ENCODE measurements at places on chromosomes 3 and 15.

DNA sequence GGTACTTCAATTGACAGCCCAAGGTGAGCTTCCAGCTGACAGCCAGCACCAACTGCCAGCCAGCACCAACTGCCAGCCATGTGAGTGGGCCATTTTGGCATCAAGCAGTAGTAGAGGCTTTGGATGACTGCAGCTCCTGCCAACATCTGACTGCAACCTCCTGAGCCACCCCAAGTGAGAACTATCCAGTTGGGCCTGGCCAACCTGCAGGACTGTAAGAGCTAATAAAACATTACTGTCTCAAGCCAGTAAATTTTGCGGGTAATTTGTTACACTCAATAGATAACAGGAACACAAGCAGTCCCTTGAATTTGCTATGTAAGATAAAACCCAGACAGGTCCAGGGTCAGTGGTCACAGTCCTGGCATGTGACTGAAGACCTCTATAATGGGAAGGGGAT, 29.7 kb downstream of the EPHB1 start:
- DNase-seq, result no peak

DNA sequence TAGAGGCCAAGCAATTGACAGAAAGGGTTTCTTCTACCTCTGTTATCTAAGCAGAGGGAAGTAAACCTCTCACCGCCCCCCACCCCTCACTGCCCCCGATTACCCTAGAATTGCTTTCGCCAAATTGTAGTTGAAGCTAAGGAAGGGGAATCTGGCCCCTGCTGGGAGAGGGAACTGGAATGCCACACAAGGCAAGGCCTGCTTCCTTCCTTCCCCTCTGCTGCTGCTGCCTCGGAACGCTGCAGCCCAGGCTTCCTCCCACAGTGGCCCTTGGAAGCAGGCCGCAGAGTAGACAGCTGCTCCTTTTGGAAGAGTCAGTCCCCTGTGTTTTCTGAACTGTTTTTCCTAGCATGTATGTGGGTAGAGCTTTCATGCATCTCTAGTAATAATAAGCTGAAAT, 21.6 kb downstream of the RLBP1 start:
- DNase-seq, result no peak

DNA sequence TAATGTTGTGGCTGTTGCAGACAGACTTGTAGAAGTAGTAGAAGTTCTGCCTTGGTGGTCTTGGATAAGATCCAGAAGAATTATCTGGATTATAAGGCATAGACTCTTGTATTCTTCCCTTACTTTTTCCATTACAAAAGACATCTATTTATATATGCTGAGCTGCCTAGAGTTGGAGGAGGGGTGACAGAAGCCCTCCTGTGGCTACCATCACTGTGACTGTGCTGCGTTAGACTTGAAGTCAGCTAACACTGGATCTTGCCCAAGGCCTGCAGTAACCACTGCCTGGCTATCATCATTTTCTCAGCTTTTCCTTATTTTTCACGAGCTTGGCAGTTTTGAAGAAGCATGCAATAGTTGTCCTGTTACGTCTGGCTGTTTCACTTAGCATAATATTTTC, 684.8 kb upstream of the BCHE start:
- DNase-seq, result no peak

- no peak for DNase-seq
Measured at GRCh38 chr3:177037241-177037640, 160.0 kb downstream of the TBL1XR1 start.

- no peak for DNase-seq
Measured at GRCh38 chr3:182696916-182697315, 96.4 kb upstream of the ATP11B start.

- DNase-seq, result no peak
Measured at GRCh38 chr3:90091549-90091948, 984.1 kb downstream of the EPHA3 start.

GRCh38 chr15:94360251-94360685, 128.9 kb downstream of the MCTP2 start:
- DNase-seq, result no peak

- no peak for DNase-seq
Measured at GRCh38 chr3:73530022-73530396, 94.7 kb downstream of the PDZRN3 start.

GRCh38 chr3:104347291-104347690, 1019.4 kb upstream of the ALCAM start:
- no peak for DNase-seq

DNA sequence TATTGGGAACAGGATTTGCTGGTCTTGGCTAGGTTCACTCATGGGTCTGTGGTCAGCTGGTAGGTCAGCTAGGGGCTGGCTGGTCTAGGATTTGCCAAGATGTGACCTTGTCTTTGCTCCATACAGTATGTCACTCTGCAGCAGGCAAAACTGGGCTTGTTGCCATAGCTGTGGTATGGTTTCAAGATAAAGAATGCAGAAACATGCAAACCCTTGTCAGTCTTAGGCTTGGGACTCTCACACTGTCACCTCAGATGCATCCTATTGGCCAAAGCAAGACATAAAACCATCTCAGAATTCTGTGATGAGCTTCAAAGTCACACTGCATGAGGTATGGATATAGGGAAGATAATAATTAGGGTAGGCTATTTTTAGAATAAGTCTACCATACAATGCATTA, 66.6 kb upstream of the TBC1D5 start:
- DNase-seq, result no peak

- DNase-seq, result no peak
Measured at GRCh38 chr15:44296625-44297524, 8.4 kb downstream of the GOLM2 start.

- DNase-seq, result no peak
Measured at GRCh38 chr3:58032186-58032585, 24.0 kb downstream of the FLNB start.

DNA sequence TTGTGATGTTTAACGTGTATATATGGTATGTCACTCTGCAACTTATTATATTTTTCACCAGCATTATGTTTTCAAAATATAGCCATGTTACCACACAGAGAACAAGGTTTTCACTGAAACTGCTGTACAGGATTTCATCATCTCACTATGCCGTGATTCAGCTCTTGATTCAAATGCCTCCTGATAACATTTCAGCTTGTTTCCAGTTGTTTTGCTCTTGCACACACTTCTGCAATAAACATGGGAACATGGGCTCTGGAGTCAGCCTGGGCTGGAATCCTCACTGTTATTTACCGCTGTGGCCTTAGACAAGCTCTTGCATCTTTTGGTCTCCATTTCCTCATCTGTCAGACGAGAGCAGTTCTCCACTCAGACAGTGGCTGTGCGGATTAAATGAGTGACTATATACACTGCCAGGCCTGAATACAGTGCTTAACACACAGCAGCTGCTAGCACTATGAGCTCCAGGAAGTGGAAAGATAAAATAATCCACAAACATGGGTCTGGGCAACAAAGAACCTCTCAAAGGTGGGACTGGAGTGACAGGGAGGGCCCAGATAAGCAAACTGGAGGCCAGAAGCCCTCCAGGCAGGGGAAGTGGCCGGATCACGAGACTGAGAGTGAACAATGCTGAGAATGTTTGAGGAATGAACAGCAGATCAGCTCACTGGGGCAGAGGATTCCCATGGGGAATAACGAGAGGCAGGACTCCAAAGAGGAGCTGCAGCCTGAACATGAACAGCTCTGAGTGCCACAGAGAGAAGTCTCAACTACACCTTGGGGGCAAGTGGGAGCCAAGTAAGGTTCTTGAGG, 17.7 kb downstream of the NTRK3 start:
- no peak for DNase-seq

GRCh38 chr3:140467104-140467577, 210.7 kb upstream of the TRIM42 start:
- no peak for DNase-seq

GRCh38 chr15:58873267-58873666, 60.2 kb downstream of the SLTM start:
- no peak for DNase-seq

- DNase-seq, result no peak
Measured at GRCh38 chr15:101647251-101647650, 4.9 kb downstream of the TM2D3 start.

DNA sequence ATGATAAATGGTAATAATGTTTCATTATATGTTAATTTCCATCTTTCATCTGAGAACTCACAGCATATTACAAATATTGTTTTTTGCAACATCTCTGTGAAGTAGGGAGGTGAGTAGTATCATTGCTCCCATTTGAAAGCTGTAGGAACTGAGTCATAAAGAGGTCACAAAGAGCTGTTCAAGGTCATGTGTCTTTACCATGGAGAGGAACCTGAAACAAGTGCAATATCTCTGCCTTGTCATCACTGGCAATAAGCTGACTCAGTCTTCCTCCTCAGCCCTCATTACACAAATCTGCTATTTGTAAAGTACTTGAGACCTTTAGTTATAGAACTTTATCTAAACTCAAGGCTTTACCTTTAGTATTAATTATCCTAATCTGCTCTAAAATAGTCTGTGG, 4.4 kb upstream of the ATP13A4 start:
- no peak for DNase-seq

- no peak for DNase-seq
Measured at GRCh38 chr15:70741677-70742293, 21.6 kb downstream of the UACA start.

- DNase-seq, result no peak
Measured at GRCh38 chr15:33693166-33693800, 275.0 kb upstream of the CHRM5 start.

GRCh38 chr3:116553355-116553754, 108.1 kb upstream of the LSAMP start:
- no peak for DNase-seq

DNA sequence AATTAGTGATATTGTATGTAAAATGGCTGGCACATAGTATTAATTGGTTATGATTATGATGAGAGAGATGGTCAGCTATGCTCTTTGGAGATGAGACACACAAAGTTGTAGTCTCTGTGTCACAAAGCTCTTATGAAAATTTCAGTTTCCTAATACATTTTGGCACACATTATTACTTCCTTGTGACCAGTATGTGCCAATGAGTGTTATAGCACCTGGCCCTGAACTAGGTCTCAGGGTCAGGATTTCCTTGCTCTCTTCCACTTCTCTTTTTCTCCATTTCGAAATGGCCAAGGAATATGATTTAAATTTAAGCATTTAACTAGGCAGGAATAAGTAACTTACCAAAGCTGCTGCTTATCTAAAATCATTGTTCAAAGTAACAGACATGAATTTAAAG, 28.0 kb downstream of the TIPARP start:
- DNase-seq, result no peak

GRCh38 chr15:83064859-83065258, 2.2 kb downstream of the BTBD1 start:
- no peak for DNase-seq

DNA sequence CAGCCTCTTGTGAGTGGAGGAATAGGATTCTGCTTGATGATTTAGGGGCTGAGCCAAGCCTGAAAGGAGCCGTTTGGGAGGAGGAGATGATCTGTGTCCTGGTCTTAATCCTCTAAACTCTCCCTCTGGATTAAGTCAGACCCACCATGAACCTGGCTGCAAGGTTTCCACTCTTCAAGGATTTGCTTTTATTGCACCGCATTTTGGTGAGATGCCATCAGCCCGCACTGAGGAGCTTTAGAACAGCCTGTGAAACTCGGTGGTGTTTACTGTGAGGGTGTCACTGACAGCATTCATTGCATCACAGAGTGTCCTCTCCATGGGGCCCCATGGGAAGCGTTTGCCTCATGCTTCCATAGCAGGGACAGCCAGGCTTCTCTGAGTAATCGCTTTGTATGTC, 59.2 kb downstream of the EPHB1 start:
- DNase-seq, result no peak

DNA sequence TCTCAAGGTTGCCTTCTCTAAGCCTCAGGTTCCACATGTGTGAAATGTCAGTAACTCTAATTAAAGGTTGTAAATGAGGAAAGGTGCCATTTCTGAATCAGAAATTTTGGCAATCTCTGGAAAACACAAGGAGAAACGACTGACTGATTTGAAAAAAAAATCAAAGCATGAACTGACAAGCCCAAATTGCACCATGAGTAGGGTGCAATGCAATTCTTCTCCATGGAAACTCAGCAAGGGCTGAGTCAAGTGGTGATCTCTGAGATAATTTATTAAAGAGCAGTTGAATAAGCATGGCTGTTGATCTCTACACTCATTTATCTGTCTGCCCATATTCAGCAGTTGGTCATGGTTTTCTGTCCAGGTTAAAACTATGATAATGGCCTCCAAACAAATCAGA, 201.6 kb upstream of the CMC1 start:
- no peak for DNase-seq

Measured in stimulated activated CD4-positive, alpha-beta T cell treated with anti-CD3 and anti-CD28 coated beads, Interleukin-15, amount 100 ng/mL, for 1 hour (primary cell).